CD4-positive, alpha-beta T cell treated with Interferon gamma for 1 hour (primary cell): ENCODE measurements at places on chromosomes 16 and 17.

GRCh38 chr17:1180958-1181752 is 1.4 kb upstream of the ABR start:
- DNase-seq: peak; percentile 79

DNA sequence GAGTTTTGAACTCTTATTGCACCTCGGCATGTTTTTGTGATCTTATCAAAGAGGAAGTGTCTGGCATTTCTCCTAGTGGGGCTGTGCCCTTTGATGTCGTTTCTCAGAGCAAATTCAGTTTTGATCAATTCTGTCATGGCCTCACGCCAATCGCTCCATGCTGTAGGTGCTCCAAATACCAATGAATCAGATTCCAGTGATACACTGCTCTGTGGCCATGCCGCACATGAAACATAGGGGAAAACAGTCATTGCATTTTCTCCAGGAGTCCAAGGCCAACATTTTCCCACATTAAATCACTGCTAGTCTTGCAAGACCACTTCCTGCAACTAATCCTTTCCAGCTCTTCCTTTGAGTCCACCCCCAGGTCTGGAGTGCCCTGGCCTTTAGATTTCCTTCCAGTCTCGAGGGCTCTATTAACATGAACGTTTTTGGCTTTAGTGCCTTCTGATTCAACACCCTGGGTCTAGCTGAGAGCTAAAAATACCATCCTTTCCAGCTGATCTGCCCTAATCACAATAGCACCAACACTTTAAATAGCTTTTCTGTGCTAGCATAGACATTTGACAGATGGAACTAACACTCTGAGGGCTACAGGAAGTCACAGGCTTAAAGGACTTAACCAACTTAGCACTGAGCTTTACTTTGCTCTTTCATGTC is 18.2 kb upstream of the RASL10B start:
- DNase-seq: no peak

DNA sequence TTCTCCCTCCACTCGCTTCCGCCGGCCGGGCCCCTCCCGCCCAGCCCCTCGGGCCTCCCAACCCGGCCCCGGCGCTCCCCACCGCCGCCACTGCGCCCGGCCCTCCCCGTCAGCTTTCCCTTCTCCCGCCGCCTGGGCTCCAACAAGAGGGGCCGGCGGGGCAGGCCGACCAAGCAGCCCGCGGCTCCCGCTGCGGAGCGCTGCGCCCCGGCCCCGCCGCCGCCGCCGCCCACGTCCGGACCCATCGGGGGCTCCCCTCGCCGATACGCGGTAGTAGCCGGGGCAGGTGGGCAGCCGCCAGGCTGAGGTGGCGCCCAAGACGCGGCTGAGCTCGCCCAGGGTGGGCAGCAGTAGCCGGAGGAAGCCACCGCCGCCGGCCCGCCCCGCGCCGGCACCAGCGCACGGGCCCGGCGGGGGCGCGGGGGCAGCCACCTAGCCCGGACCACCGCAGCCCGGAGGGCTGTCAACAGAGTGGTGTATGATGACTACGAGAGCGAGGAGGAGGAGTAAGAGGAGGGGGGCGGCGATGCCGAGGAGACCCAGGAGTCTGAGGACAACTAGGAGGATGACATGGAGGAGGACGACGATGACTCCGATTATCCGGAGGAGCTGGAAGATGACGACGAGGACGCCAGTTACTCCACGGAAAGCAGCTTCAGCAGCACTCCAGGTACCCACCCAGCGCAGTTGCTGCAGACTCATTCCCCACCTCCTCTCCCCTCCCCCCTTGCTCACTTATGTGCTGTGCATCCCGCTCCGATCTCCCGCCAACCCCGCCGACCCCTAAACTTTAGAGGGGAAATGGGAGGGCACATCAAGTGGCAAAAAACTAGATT is 498 bp downstream of the LRRC37B start:
- peak; percentile 19 for DNase-seq

DNA sequence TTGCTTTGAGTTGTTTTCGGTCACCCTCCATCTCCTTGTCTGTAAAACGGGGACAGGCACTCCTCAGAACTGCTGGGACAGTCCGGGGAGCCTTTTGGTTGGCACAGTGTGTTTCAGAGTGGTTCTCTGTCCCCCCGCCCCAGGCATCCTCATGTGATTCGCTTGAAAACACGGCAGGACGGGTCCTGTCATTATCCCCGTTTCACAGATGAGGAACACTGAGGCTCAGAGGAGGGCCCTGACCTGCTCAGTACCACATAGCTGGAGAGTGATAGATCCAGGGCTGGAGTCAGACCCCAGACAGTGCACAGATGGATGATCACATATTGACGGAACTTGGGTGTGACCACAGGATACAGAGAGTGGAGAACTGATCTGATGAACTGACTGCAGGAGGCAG is 13.5 kb upstream of the ADGRG1 start:
- no peak for DNase-seq

DNA sequence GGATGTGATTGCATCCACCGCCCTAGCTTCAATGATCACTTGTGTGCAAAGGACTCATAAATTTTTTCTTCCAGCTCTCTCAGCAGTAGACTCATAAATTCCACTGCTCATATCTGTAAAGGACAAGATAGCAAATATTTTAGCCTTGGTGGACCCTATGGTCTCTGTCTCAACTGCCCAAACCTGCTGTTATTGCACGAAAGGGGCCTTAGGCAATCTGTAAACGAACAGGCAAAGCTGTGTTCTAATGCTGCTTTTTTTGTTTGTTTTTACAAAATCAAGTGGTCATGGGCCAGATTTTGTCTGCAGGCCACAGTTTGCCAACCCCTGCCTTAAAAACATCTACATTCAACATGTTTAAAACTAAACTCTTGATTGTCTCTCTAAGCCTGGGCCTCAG is 34.1 kb downstream of the FAM20A start:
- DNase-seq: no peak

DNA sequence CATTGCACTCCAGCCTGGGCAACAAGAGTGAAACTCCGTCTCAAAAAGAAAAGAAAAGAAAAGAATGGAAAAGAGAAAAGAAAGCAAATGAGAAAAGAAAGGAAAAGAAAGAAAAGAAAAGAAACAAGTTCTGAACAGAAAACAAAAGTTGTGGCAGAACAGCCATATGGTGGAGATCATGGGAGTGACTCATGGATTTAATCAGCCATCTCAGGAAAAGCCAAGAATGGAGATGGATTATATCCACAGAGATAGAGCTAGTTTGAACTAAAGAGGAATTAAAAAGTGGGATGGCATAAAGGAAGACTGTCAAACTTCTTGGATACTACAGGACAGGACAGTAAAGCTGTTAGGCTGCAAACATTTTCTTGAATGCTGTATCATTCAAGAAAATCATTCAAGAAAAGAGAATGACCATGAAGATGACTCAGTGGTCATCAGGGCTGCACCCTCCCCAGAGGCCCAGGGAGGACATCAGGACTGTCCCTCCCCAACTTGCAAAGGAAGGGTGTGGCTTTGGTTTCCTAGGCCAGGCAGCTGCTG is 120.6 kb downstream of the USP22 start:
- DNase-seq: no peak

DNA sequence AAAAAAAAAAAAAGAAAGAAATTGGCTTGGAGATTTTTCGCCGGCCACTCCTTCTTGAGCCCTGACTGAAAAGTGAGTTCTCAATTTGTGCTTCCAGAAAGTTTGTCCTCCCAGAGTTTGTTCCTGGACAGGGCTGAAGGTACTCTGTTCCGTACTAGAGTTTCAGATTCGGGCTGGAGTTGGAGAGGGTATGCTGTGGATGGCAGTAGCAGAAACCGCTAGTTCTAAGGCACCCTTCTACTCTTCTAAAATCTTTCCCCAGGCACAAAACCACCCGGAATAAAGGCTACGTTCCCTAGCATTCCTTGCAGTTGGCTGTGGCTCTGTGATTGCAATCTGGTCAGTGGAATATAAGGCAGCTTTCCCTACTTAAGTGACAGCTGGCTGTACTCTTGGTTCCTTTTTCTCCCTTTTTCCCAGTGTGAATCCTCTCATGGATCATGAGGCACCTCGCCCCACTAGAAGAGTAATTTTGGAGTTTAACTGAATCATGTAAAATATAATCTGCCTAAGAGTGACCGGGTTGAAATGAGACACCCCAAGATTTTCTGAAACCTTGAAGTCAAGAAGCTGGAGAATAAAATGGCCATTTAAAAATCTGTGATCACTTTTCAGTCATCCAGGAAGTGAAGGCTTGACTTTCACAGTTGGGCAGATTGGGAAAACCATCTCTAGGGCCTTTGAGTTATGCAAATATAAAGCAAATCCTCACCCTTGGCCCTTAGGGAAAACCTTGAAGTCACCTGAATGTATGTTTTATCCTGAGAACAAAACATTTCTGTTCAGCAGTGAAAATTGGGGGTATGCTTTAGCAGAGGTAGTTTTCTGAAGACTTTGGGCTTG is 901 bp upstream of the HEATR6 start:
- DNase-seq: no peak

- no peak for DNase-seq
Observed at GRCh38 chr17:63173903-63174302, 207.9 kb downstream of the TANC2 start.

GRCh38 chr16:75262104-75262799 is 10.8 kb upstream of the BCAR1 start:
- no peak for DNase-seq

DNA sequence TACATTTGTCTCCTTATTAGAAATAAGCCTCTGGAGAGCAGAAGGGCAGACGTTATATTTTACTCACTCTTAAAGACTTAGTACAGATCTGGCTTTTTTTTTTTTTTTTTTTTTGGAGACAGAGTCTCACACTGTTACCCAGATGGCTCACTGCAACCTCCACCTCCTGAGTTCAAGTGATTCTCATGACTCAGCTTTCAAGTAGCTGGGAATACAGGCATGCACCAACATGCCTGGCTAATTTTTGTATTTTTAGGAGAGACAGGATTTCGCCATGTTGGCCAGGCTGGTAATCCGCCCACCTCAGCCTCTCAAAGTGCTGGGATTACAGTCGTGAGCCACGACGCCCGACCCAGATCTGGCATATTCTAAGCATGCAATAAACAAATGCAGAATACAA is 36.4 kb upstream of the TMEM97 start:
- no peak for DNase-seq

DNA sequence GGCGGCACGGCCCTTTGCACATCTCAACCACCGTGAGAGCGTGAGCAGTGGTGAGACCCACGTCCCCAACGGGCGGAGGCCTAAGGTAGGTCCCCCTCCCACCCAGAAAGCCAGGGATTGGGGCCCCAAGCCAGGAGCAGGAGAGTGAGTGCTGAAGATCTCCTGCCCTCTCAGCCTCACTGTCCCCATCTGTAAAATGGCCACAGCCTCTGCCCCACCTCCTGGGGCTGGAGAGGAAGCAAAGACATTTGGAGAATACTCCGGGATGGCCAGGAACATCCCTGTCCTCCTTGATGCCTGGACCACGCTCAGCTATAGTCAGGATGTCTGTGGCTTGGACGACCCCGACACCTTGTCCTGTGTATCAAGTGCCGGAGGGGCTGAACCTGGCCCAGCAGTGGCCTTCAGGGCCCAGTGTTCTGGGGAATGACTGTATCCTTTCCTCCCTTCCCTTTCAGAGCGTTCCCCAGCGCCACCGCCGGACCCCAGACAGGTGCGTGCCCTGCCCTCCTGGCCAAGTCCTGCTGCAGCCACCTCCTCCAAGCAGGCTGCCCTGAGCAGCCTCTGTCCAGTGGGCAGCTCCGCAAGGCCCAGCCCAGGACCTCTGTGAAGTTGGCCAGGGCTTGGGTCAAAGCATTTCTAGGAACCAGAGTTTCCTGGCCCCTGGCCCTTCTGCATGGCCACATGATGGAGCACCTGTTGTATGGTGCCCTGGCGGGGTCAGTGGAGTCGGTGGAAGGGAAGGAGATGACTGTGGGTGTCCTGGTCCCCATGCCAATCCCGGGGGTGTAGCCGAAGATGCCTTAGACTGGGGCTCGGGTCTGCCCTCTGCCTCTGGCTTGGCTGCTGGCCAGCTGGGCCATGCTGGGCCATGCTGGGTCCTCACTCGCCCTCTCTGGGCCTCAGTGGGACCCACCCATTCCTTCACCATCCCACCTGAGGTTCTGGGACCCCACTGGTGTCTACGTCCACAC is 38.4 kb downstream of the ADCY7 start:
- DNase-seq: no peak

- DNase-seq: no peak
Observed at GRCh38 chr16:82092711-82093110, 57.7 kb downstream of the HSD17B2 start.

DNA sequence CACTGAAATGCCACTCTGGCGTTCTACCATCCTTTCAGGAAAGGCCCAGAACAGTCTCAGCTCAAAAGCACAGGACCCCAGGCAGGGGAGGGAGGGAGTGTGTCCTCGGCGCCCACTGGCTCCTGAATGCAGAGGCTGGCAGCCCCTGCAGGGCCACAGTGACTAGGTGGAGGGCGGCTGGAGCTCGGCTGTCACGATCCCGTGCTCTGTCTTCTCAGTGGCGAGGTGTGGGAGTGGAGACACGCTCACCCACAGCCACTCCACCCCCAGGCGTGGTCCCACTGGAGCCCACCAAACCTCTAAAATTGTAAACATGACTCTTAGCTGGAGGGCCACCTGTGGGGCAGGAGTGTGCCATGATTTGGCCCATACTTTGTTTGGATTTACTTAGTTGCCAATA is 16.4 kb upstream of the FASN start:
- DNase-seq: no peak

GRCh38 chr17:21165922-21166594 is 39.3 kb downstream of the DHRS7B start:
- DNase-seq: no peak

GRCh38 chr16:69566981-69567680 is 1.4 kb downstream of the NFAT5 start:
- no peak for DNase-seq

- no peak for DNase-seq
Observed at GRCh38 chr16:79334127-79334526, 266.4 kb downstream of the MAF start.

DNA sequence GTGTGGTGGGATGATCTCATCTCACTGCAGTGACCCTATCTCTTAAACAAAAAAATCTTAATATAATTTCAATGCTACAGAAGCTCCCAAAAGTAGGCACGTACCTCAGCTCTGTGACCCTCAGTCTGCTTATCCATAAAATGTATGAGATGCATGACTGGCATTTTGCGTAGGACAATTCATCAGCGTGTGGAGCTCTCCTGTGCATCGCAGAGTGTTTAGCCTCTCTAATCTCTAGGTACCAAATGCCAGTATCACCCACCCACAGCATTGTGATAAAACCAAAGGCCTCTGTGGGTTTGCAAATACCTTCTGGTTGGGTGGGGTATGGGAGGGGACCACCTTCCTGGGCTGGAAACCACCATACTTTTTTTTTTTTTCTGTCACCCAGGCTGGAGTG is 19.0 kb upstream of the TUBG2 start:
- DNase-seq: no peak

GRCh38 chr17:76353004-76353598 is 615 bp downstream of the PRPSAP1 start:
- no peak for DNase-seq

DNA sequence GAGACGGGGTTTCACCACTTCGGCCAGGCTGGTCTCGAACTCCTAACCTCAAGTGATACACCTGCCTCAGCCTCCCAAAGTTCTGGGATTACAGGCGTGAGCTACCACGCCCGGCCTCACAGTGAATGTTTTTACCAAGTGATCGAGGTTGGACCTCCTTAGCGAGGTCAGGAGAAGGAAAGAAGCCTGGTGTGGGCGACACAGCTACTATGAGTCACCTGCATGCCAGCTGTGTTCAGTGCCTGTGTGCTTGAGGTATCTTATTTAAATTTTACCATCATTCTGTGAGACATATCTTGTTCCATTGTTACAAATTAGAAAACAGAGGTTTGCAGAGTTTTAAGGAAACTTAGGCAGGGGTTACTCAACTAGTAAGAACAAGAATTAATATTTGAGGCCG is 174.8 kb upstream of the DYNLRB2 start:
- DNase-seq: no peak

GRCh38 chr16:84667600-84668309 is 19.4 kb downstream of the KLHL36 start:
- DNase-seq: no peak

- DNase-seq: peak; percentile 60
Observed at GRCh38 chr16:75097941-75098901, 18.4 kb downstream of the LDHD start.
